DMS79 (cell line): ENCODE measurements at places on chromosomes 1 and 21.
A peak's percentile ranks its signal among the peaks of the same experiment; 100 is the strongest.

DNA sequence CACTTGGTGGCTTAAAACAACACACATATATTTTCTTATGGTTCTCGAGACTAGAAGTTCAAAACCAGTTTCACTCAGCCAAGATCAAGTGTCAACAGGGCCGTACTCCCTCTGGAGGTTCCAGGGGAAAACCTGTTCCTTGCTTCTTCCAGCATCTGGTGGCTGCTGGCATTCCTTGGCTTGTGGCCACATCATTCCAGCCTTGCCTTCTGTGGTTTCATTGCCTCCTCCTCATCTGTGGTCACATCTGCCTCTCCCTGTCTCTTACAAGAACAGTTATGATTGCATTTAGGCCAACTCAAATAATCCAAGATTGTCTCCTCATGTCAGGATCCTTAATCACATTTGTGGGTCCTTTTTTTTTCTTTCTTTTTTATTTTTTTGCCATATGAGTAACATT, 240.7 kb upstream of the HOOK1 start:
- no peak for DNase-seq

GRCh38 chr1:4797016-4797410, 142.6 kb downstream of the AJAP1 start:
- DNase-seq = no peak

- no peak for DNase-seq
These were observed 613.0 kb downstream of the NPHP4 start for GRCh38 chr1:5379176-5379759.

GRCh38 chr1:185974367-185975170, 240.4 kb downstream of the HMCN1 start:
- DNase-seq = no peak

- DNase-seq = peak; percentile 58
These were observed at the start of gene NIBAN1 for GRCh38 chr1:184974056-184974836. Gene NIBAN1, minus strand, starts transcription at chr1:184974508. Its CDS starts 152 bp downstream, at chr1:184974356.

DNA sequence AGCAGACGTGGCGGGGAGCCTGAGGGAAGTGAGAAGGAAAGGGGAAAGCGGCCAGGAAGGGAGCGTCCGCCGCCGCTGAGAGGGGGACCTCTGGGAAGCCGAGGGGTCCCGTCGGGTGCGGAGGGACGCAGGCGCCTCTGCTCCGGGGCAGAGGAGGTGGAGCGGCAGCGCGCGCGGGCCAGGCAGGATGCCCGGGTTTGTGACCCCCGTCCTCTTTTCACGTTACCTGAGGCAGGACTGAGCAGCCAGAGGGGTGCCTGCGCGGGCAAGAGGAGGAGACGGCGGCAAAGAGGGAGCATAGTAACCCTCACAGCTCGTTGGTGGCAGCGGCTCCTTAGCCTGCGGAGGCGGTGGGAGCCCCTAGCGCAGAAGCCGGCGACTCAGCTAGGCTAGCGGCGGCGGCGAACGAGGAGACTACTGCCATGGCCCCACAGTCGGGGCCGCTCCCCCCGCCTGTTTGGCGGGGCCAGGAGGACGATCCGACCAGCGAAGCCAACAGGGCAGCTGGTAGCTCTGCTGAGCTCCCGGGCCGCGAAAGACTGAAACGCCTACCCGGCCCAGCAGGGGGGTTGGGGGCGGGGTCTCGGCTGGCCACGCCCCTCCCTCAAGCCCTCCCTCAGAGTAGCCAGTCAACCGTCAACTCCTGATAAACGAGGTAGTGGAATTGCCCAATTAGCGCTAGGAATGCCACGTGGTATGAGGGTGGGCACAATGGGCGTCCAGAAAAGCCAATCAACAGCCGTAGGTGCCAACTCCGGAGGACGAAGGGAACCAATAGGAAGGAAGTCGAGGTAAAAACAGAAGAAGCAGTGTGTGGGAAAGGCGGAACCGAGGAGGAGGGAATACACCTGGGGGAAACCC, at the start of gene TESK2:
TSS of gene TESK2 (minus strand) at position 538 of the 861 bp plus-strand sequence. CDS start 33,378 bp downstream, outside the sequence.
- peak; percentile 99 for DNase-seq

DNA sequence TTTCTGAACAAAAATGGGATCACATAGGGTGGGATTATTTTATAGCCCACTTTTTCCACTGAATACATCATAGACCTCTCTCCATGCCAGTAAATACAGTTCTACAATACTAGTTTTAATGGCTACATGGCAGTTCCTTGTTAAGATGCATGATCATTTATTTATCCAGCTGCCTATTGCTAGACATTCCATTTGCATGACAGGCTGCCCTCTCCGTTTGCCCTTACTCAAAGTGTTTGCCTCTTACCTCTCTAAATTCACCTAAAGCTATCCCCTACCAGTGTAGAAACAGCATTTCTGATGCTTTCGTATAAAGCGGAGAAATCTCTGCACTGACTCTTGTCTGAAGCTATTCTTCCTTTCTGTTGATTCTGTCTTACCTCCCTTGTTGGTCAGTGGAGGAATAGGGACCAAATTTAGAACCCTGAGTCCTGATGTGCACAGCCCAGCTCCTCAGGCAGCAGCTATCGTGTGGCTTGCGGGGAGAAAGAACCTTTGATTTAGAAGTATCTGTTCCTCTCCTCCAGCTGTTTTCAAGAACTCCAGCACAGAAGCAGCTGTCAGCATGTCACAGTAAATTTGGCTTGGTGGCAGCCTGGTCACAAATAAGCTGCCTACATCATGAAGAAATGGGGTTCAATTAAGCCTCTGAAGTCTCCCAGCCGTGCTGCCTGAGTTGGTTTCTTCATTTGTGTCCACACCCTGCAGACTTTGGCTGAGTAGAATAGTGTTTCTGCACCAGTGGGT, 337.3 kb downstream of the PRDM2 start:
- peak; percentile 51 for DNase-seq

DNA sequence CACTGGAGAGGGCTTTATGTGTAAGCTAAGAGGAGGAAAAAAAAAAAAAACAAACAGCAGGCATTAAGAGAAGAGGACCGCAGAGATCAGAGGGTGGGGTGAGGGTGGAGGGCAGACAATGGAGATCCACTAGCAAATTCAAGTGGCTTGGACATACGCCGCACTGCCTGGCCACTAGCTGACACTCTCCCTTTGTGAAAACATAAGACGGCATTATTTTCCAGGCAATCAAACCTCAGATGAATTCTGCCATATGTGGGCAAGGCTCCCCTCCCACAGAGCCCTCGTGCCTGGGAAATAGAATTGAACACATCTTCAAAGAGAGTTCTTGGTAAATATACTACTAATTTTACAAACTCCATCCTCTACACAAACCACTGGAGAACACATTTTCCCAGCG, 53.6 kb downstream of the ERG start:
- DNase-seq = no peak

DNA sequence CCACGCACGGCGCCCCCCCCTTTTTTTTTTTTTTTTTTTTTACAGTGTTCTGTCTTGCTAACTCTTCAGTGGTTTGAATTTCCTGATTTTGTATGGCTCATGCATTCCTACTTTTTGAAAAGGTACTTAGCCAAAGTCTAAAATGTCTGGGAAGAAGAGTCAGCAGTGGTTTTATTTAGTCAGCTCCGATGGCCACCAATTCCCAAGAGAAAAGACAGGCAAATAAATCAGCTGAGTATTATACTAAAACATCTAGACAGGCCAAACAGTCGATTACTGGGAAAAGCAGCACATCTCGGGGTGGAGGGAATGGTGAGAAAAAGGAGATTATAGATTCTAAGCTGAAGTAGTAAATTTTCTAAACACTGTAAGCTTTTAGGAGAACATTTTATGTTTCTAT, 192.5 kb upstream of the ZRANB2 start:
- no peak for DNase-seq

DNA sequence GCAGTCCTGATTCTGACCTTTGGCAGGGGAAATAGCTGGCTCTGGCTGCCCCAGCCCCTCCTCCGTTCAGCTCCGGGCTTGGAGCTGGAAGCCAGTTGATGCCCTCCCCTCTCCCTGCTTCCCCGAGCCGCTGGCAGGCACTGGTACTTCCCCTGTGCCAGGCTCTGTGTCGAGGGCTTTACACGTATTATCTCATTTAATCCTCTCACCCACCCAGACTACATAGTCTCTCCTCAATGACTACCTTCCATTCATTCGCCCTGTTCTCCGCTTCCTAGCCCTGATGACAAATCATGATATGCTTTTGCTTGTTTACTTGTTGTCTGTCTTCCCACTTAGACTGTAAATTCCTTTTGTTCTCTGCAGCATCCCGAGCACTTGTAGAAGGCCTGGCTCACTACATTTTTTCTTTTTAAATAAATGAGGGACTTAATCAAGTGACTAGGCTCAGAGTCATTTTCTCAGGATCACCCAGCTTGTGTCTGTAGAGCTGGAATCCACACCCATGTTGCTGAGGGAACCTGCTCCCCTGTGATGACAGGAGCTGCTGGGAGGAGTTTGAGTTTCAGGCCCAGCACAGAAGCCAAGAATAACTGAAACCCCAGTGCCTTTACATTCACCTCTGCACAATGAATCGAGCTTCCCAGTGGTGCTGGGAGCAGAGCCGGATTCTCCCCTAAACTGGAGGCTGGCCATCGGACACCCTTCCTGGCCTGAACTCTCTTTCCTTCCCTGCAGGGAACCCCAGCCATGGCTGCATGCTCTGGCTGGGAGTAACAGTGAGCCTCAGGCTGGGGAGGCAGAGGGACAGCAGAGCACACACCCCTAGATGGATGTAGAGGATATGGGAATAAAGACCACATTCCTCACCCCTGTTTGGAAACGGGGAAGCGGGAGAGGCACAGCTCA, 58.3 kb downstream of the UBIAD1 start:
- no peak for DNase-seq

DNA sequence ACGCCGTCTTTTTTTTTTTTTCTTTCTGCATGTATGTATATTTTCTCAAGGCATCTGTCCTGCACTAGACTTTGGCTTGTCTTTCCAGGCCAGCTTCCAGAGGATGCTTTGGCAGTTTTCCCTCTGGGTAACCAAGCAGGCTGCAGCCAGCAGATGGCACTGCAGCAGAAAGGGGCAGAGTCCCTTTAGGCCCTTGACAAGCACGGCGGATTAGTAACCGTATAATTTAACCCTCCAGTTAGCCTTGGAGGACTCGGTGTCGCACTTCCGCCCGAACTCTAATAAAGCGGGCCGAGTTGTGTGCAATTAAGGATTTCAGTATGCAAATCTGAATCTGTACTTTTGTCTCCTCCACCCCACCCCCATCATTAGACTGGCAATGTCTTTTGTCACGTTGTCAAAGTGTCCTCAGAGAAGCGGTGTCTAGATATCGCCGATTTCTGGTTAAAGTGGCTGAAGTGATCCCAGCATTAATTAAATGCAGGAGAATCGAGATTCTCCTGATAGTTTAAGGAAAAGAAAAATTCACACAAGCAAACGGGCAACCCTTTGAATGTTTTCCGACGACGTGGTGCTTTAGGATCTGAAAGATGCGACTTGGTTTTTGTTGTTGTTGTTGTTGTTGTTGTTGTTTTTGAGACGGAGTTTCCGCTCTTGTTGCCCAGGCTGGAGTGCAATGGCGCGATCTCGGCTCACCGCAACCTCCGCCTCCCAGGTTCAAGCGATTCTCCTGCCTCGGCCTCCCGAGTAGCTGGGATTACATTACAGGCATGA, 1.1 kb upstream of the TMEM167B start:
- peak; percentile 79 for DNase-seq

- DNase-seq = no peak
These were observed 16.7 kb downstream of the TMEM63A start for GRCh38 chr1:225865514-225865913.

- no peak for DNase-seq
These were observed 8.8 kb downstream of the ASAP3 start for GRCh38 chr1:23475134-23475628.

- no peak for DNase-seq
These were observed 22.4 kb downstream of the CDCA8 start for GRCh38 chr1:37714689-37715088.

GRCh38 chr1:153626904-153627714, at the start of gene S100A13:
Gene S100A13, minus strand, starts transcription at chr1:153627505. Its CDS starts 1,033 bp downstream, at chr1:153626472.
- peak; percentile 96 for DNase-seq

DNA sequence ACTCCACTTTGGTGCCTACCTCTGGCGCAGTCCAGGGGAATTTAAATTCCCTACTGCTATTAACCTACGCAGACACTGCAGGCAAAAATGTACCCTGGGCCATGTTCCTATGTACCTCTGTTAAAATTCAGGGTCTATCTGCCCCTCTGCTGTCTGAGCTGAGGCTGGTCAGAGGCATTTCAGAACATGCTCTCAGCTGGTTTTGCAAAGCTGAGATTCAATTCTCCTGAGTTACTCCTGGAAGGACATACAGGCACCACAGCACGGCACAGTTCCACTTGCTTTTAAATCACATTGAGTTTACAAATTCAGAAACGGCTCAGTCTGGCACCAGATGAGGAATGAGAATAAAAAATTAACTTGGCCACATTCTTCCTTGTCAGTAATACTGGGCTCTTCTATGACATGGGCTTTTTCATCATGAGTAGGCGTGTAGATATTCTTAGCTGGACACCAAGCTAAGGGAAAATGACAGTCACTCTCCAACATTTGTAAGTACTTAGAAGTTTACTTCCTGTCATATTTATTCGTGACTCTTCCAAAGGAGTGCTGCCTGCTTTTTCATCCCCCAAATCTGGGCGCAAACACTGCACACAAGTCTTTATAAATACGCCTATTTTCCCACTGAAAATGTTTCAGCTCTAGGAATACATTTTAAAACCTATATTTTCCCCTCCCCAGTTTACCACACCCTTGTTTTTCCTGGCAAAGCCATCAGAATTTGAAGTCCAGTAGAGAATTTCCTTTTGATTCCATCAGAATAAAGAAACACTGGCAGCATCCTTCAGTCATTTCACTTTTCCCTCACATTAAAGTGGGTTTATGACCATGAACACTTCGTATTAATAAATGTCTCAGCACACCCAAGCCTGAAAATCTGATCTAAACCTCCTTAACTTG, 1.9 kb downstream of the C1orf198 start:
- no peak for DNase-seq

DNA sequence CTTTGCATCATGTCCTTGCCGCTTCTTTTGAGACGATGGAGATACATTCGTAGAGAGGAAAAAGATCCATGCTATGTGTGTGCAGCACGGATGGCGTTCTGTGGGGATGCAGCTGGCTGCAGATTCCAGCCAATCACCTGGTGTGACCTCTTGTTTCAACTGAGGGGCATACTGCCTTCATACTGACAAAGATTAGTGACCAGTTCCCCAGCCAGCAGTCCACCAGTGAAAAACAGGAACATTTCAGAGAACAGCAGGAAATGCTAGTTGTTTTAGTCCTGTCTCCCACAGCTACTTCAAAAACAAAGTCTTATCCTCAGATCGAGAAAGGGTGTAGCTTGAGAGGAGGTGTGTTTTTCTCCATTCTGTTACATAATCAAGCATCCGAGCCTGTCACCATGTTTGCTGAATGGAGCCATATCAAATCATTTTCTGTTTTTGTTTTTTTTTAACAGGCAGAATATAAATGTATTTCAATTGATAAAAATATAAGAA, 255.7 kb upstream of the FMN2 start:
- no peak for DNase-seq

DNA sequence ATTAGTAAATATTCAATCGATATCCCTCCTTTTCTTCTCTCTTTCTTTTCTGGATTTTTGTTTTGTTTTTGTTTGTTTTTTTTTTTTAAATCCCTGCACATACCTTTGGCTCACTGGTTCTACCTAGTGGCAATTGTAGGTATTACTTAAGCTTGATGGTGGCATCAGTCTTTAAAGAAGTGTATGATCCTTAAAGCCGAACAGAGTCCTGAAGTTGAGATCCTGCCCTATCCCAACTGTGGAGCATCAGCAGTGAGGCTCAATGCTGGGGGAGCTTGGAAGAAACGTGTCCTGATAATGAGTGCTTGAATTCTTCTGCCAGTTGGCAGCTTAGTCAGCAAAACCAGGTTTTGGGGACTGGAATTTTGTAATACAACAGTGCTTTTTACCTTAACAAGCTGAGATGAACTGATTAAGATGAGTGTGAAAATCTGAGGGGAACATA, 60.8 kb downstream of the FASLG start:
- no peak for DNase-seq

- no peak for DNase-seq
These were observed 664 bp downstream of the LRRC47 start for GRCh38 chr1:3795453-3796214.

- no peak for DNase-seq
These were observed 89.7 kb upstream of the RUNX1 start for GRCh38 chr21:35138665-35139381.
